Activated naive CD8-positive, alpha-beta T cell treated with anti-CD3 and anti-CD28 coated beads, Interleukin-2, amount 10 ng/mL, durations not matched to agents 7 days and 5 days (primary cell): ENCODE measurements at places on chromosomes 1 and 21. TPM values are rescaled to one million over a fixed set of nuclear protein-coding genes. Genes with fewer than 3 reads are reported as not detected.

- no peak for DNase-seq
These were observed 210.2 kb upstream of the DMRTA2 start for GRCh38 chr1:50633465-50633864.

GRCh38 chr1:95537176-95537575, 303.2 kb downstream of the RWDD3 start:
- DNase-seq: no peak

DNA sequence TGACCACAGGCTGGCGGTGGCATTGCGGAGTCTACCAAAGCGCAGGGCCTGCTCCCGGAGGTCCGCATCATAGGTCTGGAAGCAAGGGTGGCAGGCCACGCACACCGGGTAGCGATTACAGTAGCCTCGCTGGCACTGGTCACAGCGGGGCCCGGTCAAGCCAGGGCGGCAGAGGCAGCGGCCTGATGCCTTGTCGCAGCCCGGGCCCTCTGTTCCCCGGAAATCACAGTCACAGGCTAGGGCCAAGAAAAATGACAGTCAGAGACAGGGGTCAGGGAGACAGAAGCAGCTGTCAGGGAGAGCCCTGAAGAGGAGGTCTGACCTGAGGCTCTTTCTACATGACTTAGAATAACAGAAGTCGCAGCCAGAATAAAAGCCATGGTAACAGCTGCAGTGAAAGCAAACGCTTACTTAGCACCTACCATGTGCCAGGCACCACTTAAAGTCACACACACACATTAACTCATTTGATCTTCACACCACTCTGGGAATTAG, 26.4 kb downstream of the LAMB3 start:
- no peak for DNase-seq

GRCh38 chr1:62209931-62210595, 15.4 kb downstream of the L1TD1 start:
- no peak for DNase-seq

- no peak for DNase-seq
These were observed 15.4 kb upstream of the CYYR1 start for GRCh38 chr21:26588446-26588845.

Gene VASH2
- 0.08 TPM for total RNA-seq

Gene ATPAF1
- 45.4 TPM for total RNA-seq
